ENCODE measurements at places on chromosomes 4 and X.

GRCh38 chr4:185587427-185588161, 52.3 kb upstream of the PDLIM3 start:
- no peak for DNase-seq

DNA sequence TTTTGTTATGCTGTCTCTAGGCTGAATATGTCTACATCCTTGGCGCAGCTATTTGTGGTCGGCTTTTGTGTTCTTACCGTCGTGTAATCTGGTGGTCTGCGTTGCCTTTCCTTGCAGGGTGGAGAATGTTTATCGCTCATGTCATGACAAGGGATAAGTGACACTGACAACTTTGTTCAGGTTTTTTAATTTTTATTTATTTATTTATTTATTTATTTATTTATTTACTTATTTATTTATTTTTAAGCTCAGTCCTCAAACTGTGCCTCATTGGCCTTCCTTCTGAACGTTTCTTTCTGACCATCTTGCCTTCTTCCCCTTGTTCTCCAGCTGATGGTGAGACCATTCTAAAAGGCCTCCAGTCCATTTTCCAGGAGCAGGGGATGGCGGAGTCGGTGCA, 26.4 kb downstream of the SMS start:
- DNase-seq = no peak

DNA sequence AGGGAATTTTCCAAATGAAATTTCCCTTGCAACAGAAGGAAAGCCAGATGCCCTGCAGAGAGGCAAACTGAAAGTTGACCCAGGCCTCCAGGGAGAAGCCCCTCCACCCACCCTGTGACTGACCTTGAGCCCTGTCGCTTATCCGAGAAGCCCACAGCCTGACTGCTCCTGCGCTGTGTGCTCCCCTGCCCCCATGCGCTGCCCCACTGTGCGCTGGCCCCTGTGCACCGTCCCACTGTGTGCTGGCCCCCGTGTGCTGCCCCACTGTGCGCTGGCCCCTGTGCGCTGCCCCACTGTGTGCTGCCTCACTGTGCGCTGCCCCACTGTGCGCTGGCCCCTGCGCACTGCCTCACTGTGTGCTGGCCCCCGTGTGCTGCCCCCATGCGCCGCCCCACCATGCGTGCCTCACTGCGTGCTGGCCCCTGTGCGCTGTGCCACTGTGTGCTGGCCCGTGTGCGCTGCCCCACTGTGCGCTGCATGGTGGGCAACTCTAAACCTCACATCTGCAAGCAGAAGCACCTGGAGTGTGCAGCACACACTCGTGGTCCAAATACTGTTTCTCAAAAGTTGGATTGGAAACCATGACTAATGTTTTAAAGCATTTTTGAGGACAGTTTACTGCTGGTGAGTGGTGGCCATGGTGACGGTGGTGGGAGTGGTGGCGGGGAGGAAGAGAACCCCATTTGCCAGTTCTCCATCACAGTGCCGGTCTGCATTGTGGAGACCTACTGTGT, 8.3 kb upstream of the GRPEL1 start:
- DNase-seq = peak; percentile 22

GRCh38 chrX:118739577-118739976, 12.2 kb downstream of the IL13RA1 start:
- no peak for DNase-seq

- no peak for DNase-seq
Measured at GRCh38 chr4:47054130-47054529, 22.8 kb downstream of the GABRB1 start.

- no peak for DNase-seq
Measured at GRCh38 chrX:112812741-112813140, 27.9 kb downstream of the AMOT start.

DNA sequence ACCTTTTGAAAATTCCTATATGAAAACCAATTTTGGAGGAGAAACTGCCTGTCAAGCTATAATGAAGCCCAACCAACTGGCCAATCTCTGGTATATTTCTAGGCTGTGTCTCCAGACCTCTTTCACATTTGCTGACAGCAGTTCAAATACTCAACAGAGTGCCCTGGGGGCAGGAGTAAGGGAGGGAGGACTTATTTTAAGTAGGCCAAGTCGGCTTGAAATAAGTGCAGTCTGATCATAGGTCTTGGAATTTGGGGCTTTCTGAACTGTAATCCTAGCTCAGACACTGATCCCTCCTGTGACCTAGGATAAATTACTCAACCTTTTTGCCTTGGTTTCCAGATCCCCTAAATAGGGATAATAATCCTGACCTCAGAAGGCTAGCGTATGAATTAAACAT, 59.4 kb upstream of the SLC7A11 start:
- no peak for DNase-seq

- DNase-seq = peak; percentile 59
Measured at GRCh38 chrX:53093177-53093655, 726 bp upstream of the KANTR start.

DNA sequence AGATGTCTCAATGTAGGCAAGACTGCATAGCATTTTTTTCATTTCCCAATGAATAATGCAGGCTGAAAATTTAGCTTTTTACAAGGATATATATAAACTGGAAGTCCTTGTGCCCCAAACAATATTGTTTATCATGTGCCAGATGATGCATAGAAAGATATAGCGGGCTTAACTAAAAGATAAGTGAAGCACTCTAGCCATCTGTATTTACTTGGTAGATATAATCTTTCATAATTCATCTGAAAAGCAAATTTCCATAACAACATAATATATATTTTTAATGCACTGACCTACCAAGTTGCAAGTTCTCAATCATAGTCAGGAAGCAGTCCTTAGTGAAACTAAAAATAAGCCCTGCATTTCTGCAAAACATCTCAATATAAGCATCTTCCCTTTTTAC, 653.3 kb downstream of the NLGN4X start:
- no peak for DNase-seq

- DNase-seq = no peak
Measured at GRCh38 chr4:119543779-119544178, 84.8 kb downstream of the PDE5A start.

GRCh38 chr4:152735396-152735859, 44.1 kb downstream of the TIGD4 start:
- DNase-seq = peak; percentile 21

DNA sequence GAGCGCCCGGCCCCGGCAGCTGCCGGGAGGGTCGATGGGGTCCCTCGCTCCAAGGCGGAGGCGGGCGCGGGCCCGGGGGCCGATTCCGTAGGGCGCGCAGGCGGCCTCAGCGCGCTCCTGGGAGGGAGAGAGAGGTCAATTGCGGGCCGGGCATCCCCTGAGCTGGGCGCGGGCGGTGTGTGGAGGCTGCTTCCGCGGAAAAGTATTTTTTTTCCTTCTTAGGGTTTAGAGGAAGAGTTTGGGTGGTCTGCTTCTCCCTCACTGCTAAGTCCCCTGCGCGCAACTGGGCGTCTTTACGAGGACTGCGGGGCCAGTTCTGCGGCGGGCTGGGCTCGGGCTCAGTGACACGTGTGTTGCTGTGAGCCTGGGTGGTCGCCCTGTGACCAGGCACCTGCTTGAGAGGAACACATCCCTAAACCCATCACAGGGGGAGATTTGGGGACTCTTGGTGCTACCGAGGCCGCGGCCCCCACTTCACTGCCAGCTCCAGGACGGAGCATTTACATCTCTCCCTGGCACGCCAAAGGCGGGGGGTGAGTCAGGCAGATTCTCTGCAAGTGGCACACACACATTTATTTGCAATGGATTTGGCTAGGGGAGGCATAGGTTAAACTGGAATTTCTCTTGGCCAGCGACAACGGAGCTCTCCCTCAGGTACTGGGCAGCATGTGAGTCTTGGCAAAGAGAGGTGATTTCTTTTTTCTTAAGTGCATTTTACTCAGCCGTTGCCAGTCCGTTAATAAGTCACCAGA, 151.2 kb upstream of the SLC4A4 start:
- DNase-seq = no peak

DNA sequence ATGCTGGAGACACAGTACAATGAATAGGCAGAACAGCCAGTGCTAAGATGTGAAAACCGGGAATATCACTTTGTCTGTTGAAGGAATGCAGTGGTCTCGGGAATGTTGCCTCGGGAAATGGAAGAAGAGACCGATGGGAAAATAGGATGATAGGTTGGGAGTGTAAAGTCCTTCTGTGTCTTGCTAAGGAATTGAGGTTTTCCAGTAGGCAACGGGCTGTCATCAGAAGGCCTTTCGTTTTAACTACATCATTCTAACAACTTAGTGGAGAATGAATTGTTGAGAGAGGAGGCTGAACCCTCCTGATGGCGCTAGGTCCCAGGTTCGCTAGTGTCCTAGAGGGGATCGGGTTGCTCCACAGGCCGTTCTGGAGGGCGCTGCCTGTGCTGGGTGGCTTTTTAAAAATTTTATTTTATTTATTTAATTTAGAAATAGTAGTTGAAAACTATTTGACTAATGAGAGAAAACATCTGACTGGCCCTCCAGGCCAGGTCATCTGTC, 730 bp downstream of the VBP1 start:
- DNase-seq = no peak

GRCh38 chr4:3522651-3523050, 9.6 kb downstream of the LRPAP1 start:
- no peak for DNase-seq

- DNase-seq = no peak
Measured at GRCh38 chr4:170398218-170398617, 308.5 kb upstream of the AADAT start.

- no peak for DNase-seq
Measured at GRCh38 chrX:155867821-155868220, 13.3 kb upstream of the VAMP7 start.

GRCh38 chrX:17375367-17375636, 302 bp downstream of the NHS start:
- DNase-seq = no peak

DNA sequence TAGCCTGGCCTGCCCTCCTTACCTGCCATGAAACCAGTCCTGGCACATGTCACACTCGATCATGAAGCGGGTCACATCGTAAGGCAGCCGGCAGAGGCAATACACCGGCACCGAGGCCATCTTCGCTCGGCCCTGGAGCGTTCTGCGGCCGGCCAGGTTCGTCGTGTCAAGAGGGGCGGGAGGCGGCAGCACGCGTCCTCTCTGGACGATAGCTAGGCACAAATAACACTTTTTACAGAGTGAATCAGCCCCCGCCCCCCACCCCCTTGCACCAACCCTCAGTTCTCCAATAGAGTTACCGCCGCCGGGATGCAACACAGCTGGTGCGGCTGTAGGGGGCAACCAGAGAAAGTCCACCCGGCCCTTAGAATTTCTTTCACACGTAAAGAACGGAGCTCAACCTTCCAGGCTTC, 1.7 kb downstream of the PHF8 start:
- DNase-seq = peak; percentile 19

DNA sequence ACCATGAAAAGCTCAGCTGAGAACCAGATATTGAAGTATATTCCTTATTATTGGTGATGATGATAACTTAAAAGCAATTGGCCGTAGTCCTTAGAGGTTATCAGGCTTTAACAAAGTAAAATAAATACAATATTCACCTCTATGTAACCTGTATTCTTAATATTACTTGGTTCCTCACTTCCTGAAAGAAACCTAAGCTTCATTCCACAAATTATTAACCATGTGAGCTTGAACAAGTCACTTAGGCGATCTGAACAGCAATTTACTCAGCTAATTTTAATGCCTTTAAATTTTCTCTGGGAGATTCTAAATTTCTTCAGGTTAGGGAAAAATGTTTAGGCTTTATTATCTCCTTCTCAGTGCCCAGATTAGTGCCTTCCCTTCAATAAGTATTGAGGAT, 69.2 kb downstream of the CLDN22 start:
- DNase-seq = no peak

- DNase-seq = no peak
Measured at GRCh38 chrX:53379008-53379710, 43.3 kb downstream of the SMC1A start.

DNA sequence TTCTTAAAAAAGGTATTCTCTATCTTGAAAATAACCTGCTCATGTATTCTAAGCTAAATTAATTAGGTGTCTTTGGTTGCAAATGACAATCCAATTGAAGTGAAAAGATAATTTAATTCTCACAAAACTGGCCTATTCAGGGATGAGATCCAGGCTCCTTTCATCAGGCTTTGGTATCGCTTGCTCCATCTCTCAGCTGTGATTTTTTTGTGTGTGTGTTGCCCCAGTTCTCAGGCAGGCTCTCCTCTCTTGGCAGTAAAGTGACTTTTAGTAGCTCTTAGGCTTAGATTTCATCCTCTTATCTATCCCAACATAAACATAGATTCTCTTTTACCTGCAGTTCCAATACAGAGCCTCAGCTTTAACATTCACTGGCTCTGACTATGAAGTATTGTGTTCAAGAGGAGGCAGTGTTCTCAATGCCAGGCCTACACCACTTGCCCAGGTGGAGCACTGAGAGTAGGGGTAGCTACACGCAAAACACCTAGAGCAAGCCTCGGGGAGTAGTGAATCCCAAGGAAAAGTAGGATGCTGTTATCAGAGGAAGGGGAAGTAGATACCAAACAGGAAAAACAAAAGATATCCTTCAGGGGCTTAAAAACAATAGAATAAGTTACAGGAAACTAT, 392.4 kb upstream of the ATOH1 start:
- DNase-seq = no peak

DNA sequence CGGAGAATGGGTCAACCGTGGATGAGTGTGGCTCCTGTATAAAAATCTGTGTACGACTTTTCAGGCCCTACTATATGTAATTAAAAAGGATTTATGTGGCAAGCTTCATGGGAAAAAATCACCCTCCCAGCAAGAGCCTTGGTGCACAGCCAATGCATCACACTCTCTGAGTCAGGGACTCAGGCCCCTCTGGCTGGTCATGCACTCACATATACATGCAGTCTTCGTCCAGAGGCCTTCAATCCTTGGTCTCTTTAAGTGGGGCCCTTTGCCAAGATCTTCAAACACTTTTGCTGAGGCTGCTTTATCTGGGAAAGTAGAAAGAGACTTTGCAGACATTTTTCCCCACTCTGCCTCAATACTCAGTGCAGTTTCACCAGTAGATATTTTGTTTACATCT, 311.4 kb upstream of the FSTL5 start:
- no peak for DNase-seq

GRCh38 chrX:150162141-150162540, 201.0 kb upstream of the MAMLD1 start:
- DNase-seq = no peak

- no peak for DNase-seq
Measured at GRCh38 chr4:145782756-145783155, 102.8 kb downstream of the C4orf51 start.

- peak; percentile 84 for DNase-seq
Measured at GRCh38 chr4:76301068-76301774, 5.3 kb upstream of the STBD1 start.

DNA sequence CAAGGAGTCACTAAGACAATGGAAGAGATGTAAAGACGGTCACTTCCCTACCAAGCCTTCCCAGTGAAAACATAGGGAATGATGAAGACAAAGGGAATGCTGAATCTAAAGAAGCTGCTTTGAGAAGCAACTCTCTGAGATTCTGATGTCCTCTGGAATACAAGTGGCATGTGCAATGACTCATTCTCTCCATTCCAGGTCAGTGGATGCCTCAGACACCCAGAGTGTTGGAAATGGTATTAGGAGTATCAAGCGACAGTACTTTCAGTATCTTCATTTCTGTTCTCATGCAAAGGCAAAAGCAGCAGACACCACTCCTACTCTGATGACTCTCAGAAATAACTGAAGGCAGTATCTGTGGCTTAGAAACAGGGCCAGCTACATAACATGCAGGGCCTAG, 102.6 kb downstream of the FSTL5 start:
- no peak for DNase-seq

- DNase-seq = no peak
Measured at GRCh38 chr4:42678512-42678911, 21.6 kb upstream of the ATP8A1 start.

GRCh38 chr4:119314356-119314755, 7.6 kb downstream of the FABP2 start:
- DNase-seq = peak; percentile 55

Data from inflammatory macrophage treated with lipopolysaccharide for 1 hour (primary cell).